ENCODE measurements at places on chromosomes 6 and 20. TPM values are rescaled to one million over a fixed set of nuclear protein-coding genes. Genes with fewer than 3 reads are reported as not detected.

KCNS1 gene
- 0.99 TPM for total RNA-seq

MOXD1 gene
- 2.5 TPM for total RNA-seq

RNF182 gene
- total RNA-seq: 3.7 TPM

- no peak for DNase-seq
Measured at GRCh38 chr6:42370323-42370985, 81.3 kb downstream of the TRERF1 start.

OPRM1 gene
- total RNA-seq: not detected

GRCh38 chr6:110690916-110691315 lies 124.4 kb downstream of the CDK19 start:
- no peak for DNase-seq

- DNase-seq: no peak
Measured at GRCh38 chr6:7786214-7786661, 60.3 kb downstream of the BMP6 start.

TP53TG5 gene
- not detected for total RNA-seq
